ENCODE measurements at places on chromosomes 7 and 10. TPM values are rescaled to one million over a fixed set of nuclear protein-coding genes. Genes with fewer than 3 reads are reported as not detected.

DNA sequence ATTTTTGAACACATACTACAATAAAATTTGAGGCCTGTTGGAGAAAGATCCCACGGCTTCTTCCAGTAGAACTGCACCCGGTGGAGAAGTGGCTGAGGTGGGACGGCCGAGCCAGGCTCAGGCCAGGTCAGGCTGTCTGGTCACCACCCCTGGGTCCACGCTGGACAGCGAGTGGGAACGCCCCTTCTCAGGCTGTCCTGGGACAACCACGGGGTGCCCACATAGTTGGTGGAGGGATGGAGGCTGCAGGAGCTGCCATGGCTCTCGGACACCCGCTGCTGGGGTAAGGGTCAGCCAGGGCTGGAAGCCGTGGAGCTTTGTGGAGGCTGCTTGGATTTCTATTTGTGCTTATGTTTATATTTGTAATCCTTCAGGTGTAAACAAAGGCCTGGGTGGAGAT, 206.5 kb downstream of the DNAJB6 start:
- DNase-seq = no peak
- no peaks in the 10 kb centered on the region for H3K27me3 ChIP-seq
- no peak overlapping the region for H3K4me3 ChIP-seq
- no peaks in the 10 kb centered on the region for H3K4me1 ChIP-seq

Gene OTUD1
- total RNA-seq = 9.3 TPM

DNA sequence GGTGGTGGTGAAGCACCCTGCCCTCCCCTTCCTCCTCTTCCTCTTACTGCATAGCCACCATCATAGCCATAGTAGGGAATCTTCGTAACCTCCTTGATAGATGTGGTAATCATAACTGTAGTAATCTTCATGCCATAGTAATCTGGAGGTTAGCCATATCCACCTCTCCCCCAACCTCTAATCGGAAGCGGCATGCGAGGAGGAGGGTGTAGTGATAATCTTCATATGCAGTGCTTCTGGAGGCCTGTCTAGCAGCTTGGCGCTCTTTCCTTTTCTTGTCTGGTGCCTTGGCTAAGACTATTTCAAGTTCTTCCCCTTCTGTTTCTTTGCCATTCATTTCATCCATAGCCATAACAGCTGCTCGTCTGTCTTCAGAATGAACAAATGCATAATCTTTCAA, 90.9 kb downstream of the MLLT10 start:
- peaks cover 9% of the 10 kb centered on the region for H3K36me3 ChIP-seq
- DNase-seq = no peak
- H3K4me1 ChIP-seq = no peaks in the 10 kb centered on the region
- no peak overlapping the region for H3K4me3 ChIP-seq
- H3K27ac ChIP-seq = no peak overlapping the region
- H3K27me3 ChIP-seq = no peaks in the 10 kb centered on the region

GRCh38 chr10:3605882-3606281, 179.1 kb downstream of the KLF6 start:
- no peak for DNase-seq
- H3K27me3 ChIP-seq = no peaks in the 10 kb centered on the region
- H3K27ac ChIP-seq = no peak overlapping the region
- H3K36me3 ChIP-seq = no peaks in the 10 kb centered on the region
- no peak overlapping the region for H3K4me3 ChIP-seq
- no peaks in the 10 kb centered on the region for H3K4me1 ChIP-seq
